Fibroblast of the conjunctiva (primary cell): ENCODE measurements at places on chromosomes 5 and 9.
A peak's percentile ranks its signal among the peaks of the same experiment; 100 is the strongest.

DNA sequence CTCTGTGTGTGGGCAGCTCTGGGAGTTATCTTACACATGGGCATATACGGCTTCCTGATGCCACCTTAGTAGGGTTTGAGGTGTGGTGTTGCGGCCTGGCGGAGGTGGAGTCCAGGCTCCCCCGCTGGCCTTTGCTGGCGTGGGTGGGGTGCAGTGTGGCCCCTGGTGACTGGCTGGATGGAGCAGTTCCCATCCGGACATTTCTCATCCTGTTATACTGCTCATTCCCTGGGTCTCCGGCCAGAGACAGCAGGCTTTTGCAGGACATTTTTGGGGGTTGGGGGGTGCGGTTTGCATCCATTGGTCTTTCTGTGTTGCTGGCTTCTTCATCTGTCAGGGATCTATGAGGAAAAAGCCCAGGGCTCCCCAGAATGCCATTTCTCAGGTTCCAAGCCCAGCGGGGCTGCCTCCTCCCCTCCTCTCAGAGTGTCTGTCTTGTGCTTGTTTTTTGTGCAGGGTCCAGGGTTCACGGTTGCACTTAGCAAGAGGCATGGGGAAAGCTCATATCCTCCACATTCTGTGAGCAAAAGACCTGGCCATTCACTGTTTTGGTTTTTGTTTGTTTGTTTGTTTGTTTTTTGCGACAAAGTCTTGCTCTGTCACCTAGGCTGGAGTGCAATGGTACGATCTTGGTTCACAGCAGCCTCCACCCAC is 22.3 kb downstream of the NDUFS6 start:
- no peak for DNase-seq

DNA sequence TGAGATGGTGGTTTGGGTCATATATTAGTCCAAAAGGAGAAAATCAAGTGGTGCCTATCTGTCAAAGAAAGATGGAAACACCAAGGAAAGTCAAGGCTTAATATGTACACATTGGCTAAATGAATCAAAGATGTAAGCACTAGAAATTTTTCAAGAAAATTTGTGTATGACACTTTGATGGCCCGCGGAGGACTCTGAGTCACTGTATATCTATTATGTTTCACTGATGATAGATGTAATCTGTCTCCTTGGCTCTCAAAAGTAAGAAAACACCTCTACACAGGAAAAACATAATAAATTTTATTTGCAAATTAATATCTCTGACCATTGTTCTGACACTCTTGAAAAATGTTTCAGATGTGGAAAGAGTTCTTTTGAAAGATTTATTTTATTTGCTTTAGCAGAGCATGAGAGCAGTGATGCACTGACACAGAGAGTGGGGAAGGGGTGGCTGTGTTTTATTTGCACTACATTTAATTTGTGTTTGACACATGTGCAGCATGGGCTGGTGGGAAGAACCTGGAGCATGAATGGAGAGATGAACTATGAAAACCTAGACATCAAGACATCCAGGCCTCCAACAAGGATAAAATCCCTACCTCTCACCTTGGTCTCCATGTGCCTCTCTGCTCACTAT is 180.8 kb upstream of the GAS1 start:
- DNase-seq: no peak

DNA sequence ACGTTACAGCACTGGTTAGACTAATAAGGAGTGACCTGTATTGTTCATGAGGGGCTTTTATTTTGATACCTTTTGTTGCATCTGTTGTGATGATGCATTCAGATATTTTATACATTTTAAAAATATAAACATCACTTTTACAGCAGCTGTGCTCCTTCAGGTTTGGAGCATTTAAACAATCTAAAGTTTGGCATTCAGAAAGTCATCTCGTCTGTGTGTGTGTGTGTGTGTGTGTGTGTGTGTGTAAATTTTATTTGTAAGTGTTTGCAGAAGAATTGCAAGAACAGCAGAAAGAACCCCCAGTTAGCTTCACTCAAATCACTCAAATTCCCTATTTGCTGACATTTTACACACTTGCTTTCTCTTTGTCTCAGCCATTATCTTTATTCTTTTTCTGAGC is 87.4 kb downstream of the ERCC6L2 start:
- DNase-seq: no peak

DNA sequence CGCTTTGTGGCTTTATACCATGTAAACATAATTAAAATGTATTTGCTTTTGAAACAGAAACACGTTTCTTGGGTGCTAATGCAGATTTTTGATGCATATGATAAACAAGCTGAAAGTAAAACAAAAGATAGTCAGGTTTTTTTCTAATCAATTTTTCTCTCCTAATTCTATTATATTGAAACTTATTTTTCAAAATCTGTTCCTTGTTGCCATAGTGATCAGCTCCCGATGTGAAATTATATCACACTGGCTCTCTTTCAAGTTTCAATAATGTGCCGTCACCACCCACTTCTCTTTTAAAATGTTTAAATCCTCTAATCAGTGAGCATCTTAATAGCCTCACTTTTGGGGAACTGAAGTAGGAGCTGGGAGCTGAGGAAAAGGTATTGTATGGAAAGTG is 36.4 kb upstream of the DAPK1 start:
- no peak for DNase-seq

- no peak for DNase-seq
Measured at GRCh38 chr5:137914758-137915157, 25.5 kb downstream of the PKD2L2 start.

GRCh38 chr9:131984564-131984963 is 95.1 kb downstream of the MED27 start:
- DNase-seq: no peak

GRCh38 chr5:61966296-61966955 is 339.6 kb upstream of the KIF2A start:
- no peak for DNase-seq

GRCh38 chr5:180323941-180324600 is 29.1 kb downstream of the GFPT2 start:
- peak; percentile 50 for DNase-seq

- no peak for DNase-seq
Measured at GRCh38 chr9:74322661-74323314, 174.3 kb upstream of the RORB start.

DNA sequence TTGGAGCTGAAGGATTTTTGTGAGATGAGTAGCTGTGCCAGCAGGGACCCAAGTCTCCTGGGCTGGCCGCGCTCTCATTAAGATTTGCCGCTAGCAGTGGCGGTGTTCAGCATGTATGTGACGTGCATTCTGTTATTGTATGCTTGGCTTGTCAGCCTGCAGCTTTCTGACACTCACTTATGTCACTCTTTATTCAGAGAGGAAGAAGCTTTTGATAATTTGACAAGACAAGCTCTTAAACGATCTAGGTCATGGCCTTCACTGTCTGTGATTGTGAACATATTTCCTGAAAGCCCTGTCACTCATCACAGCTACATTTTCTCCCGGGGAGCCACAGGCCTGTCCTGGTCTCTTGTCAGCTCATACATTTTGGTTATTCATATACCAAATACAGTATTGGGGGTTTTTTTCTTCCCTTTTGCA is 98.2 kb upstream of the GRHPR start:
- no peak for DNase-seq

DNA sequence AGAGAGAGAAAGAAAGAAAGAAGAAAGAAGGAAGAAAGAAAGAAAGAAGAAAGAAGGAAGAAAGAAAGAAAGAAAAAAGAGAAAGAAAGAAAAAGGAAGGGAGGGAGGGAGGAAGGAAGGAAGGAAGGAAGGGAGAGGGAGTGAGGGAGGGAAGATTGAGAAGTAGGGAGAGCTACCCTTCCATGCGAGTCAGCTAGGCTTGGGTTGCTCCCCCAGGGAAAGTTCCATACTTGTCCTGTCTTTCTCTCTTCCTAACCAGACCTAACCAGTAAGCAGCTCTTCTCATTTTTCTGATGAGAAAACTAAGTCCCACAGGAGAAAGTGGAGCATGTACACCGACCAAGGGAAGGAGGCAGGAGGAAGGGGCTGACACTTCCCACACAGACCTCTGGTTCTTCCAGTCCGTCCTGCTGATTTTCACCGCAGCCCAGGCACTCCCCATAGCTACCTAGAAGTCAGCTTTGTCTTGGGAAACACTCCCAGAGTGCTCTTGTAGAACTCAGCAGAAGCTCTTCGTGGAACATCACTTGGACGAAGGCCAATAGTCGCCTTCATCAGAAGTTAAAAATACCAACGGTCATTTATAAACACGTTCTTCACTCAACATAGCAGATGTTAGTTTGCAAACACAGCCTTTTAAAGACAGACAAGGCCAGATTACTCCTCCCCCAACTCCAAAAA is 29.0 kb upstream of the ENTREP1 start:
- DNase-seq: no peak

GRCh38 chr9:88954066-88954465 is 37.2 kb upstream of the S1PR3 start:
- no peak for DNase-seq

- no peak for DNase-seq
Measured at GRCh38 chr5:65255294-65255693, 226.4 kb downstream of the ADAMTS6 start.

GRCh38 chr5:79878721-79879336 is 112.2 kb downstream of the MTX3 start:
- DNase-seq: no peak

DNA sequence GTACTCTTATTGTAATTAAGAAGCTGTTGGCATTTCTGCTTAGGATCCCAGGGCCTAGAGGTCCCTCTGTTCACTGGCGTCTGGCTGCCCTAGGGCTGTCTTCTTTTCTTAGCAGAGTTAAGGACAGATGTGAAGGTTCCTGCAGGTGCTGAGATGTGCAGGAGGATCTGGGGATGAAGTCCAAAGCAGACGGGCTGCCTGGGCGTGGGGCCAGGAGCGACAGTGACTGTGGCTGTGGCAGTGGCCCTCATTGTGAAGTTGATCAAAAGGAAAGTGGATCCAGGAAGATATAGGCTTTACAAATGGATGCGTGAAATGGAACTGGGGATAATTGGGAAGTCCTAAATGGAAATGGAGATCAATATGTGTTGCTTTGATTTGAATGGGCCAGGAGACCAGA is 19.1 kb upstream of the SH3PXD2B start:
- DNase-seq: no peak

DNA sequence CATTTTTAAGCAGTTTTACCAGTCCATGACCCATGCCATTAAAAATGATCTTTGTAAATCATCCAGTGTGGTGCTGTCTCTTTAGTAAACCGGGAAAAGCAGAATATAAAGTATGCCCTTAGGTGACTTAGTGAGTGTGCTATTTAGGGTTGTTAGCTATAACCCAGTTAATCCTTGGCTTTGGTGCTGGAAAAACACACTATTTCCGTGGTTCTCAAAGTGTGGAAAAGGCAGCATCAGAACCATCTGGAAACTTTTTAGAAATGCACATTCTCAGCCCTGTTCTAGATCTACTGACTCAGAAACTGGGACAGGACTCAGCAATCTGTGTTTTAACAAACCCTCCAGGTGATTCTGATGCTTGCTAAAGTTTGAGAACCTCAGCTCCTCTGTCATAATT is 123.6 kb upstream of the ZNF608 start:
- no peak for DNase-seq

DNA sequence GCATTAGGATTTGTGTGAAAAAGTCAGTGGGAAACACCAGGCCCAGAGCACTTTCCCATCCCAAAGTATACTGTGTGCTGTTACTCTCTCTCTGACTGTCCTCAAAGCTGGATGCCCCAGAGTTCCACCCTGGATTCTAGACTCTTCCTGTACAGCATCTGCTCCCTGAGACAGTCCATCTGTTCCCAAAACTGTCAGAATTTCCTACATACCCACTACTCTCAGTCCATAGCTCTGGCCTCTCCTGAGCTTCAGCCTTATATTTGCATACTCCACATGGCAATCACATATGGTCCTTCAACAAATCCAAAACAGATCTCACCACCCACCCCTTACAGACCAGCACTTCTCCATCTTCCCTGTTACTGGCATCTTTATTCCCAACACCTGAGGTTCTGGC is 9.5 kb downstream of the ELP1 start:
- no peak for DNase-seq

- DNase-seq: no peak
Measured at GRCh38 chr5:87437724-87438123, 25.0 kb upstream of the CCNH start.

GRCh38 chr5:147510885-147511284 is 1.0 kb upstream of the DPYSL3 start:
- DNase-seq: no peak

- no peak for DNase-seq
Measured at GRCh38 chr9:78940121-78940855, 631.5 kb upstream of the TLE4 start.

DNA sequence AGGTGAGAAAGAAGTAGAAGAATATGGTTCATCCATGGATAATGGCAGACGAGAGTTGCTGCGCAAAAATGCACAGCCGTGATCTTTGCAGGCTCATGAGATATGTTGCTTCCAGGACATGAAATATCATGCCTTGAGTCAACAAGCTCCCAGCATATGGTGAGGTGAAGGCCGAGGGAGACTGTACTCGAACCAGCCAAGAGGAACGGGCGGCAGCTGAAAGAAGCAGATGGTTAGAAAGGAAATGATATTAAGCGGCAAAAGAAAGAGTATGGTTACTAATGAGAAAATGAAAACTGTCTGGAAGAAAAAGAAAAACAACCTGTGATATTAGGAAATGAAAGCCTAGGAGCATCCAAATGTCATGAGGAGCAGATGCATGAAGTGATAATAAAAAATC is 344.7 kb upstream of the DAP start:
- no peak for DNase-seq

DNA sequence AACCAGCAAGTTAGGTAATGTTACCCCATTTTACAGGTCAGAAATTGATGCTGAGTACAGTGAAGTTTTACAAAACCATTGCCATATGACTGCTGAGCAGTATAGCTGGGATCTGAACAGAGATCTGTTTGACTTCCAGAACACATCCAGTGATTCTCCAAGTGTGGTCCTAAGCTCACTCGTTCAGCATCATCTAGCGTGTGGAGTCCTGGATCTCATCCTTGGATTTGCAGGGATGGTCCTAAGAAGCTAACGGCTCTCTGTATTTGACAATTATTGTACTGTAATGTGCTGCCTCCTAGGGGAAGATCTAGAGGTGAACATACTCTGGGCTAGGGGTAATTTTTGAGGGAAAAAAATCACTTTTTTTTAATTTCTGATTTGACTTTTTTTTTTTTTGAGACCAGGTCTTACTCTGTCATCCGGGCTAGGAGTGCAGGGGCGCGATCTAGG is 1.4 kb downstream of the SLC26A2 start:
- DNase-seq: peak; percentile 44
